Thoracic aorta (tissue), 2 donors: ENCODE measurements at places on chromosomes 16 and 17.

- H3K27ac ChIP-seq: no peak overlapping the region
- DNase-seq: no peak
- no peaks in the 10 kb centered on the region for H3K4me1 ChIP-seq
- H3K4me3 ChIP-seq: no peak overlapping the region
- H3K27me3 ChIP-seq: no peaks in the 10 kb centered on the region
- no peaks in the 10 kb centered on the region for H3K36me3 ChIP-seq
Measured at GRCh38 chr17:63075969-63076368, 109.9 kb downstream of the TANC2 start.

DNA sequence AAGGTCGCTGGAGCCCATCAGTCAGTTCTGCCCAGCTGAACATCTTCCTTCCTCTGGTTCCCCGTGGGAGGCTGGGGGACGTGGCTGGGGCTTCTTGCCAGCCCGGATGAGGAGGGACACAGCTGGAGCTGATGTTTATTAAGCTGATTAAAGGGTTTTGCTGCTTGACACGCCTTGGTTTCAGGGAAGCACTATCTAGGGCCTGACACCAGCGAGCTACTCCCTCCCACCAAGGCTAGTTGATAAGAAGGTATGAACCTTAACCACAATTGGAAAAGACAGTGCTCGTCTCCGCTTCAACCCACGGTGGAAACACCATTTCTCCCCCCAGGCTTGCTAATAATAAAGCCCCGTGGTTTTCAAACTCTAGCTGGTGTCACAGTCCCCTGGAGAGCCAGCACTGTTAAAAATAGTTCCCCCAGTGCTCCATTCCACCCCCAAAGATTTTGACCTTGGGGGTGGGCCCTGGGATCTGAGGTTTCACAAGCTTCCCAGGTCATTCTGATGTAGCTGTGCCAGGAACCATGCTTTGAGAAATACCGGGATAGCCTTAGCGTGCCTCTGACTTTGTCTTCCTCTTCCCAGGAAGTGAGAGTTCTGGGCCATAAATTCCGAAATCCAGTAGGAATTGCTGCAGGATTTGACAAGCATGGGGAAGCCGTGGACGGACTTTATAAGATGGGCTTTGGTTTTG, 5.5 kb downstream of the DHODH start:
- H3K27me3 ChIP-seq: no peaks in the 10 kb centered on the region
- no peaks in the 10 kb centered on the region for H3K4me1 ChIP-seq
- H3K36me3 ChIP-seq: peaks cover 3% of the 10 kb centered on the region
- no peak overlapping the region for H3K4me3 ChIP-seq
- no peak overlapping the region for H3K27ac ChIP-seq

DNA sequence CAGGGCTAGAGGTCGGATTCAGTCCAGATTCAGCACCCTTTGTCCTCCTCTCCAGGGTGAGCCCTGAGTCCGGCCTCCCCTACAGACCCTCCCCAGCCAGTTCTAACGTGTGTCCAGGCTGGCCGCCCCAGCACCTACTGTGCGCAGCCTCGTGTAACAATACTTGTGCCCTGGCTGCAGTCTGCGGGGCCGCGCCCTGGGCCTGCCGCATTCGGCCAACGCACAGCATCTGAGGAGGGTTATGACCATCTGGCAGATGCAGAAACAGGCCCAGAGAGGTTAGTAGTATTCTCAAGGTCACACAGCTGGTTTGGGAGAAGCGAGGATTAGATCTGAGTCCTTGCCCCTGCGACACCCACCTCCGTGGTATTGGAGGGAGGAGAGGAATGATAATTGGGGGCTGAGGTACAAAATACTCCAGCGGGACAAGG, 968 bp downstream of the RIPOR1 start:
- H3K36me3 ChIP-seq: no peaks in the 10 kb centered on the region
- H3K4me1 ChIP-seq: peaks cover 44% of the 10 kb centered on the region
- H3K27ac ChIP-seq: peak overlapping the region; percentile 94
- DNase-seq: no peak

DNA sequence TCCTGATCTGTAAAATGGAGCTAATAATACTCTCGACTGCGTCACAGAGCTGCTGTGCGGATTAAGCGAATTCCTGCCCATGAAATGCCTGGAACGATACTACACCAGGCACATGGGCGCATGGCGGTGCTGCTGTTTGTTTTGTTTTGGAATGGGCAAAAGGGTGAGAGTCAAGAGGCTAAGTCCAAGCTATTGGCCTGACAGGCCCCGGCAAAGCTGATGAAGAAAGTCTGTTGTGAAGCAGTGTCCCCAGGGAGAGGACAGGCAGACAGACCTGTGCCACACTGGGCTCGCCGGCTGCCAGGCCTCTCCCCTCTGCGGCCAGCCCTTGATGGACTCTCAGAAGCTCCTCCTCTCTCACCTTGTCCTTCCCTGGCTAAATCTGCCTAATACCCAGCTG, 31.3 kb upstream of the RASD1 start:
- no peaks in the 10 kb centered on the region for H3K4me1 ChIP-seq
- H3K27ac ChIP-seq: no peak overlapping the region
- no peaks in the 10 kb centered on the region for H3K27me3 ChIP-seq

- no peak for DNase-seq
- no peaks in the 10 kb centered on the region for H3K4me1 ChIP-seq
- no peak overlapping the region for H3K4me3 ChIP-seq
- no peak overlapping the region for H3K27ac ChIP-seq
Measured at GRCh38 chr16:88731699-88732098, 25.4 kb downstream of the CTU2 start.

DNA sequence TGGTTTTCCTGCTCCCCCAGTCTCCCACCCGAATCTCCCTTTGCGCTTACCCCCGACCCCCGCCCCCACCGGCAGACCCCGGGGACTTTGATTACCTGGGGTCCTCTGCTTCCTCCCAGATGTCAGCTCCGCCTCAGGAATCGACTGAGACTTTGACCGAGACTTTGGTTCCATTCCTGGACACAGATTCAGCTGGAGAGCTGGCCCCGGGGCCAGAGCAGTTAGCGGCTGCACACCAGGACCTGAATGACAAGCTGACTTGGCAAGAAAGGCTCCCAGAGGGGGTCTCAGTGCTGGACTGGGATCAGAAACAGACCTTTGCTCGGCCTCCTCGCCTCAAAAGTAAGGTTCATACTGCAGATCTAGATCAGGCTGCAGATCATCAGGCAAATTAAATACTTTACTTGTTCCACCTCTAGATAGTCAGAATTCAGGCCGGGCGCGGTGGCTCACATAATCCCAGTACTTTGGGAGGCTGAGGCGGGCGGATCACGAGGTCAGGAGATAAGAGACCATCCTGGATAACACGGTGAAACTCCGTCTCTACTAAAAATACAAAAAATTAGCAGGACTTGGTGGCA, 60.3 kb upstream of the FBXO47 start:
- no peaks in the 10 kb centered on the region for H3K36me3 ChIP-seq
- no peaks in the 10 kb centered on the region for H3K27me3 ChIP-seq
- no peak overlapping the region for H3K27ac ChIP-seq
- no peak for DNase-seq

GRCh38 chr17:8080208-8080798, 7.2 kb downstream of the ALOX12B start:
- no peaks in the 10 kb centered on the region for H3K36me3 ChIP-seq
- H3K4me3 ChIP-seq: peak overlapping the region; percentile 72
- peaks cover 3% of the 10 kb centered on the region for H3K4me1 ChIP-seq
- DNase-seq: no peak
- peaks cover 6% of the 10 kb centered on the region for H3K27me3 ChIP-seq

DNA sequence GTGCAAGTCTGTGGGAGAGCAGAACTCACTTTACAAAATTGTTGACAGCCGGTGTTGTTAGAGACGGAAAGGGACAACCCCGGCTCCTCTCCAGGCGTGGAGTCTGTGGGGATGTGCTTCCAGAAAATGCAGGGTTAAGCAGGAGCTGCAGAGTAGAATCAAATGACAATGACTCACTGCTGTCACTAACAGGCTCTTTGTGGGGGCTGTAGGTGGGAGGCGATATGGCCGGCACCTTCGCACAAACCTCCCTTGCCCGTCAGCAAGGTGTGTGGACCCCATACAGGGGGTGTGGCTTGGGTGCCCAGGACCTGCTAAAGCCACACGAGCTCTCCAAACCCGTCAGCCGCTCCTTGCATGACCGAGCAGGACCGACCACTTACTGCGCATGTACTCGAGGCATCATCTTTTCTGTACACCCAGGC, 5.8 kb downstream of the PDK2 start:
- no peaks in the 10 kb centered on the region for H3K27me3 ChIP-seq
- no peak overlapping the region for H3K27ac ChIP-seq
- H3K4me3 ChIP-seq: no peak overlapping the region
- H3K36me3 ChIP-seq: peaks cover 38% of the 10 kb centered on the region
- no peak for DNase-seq

DNA sequence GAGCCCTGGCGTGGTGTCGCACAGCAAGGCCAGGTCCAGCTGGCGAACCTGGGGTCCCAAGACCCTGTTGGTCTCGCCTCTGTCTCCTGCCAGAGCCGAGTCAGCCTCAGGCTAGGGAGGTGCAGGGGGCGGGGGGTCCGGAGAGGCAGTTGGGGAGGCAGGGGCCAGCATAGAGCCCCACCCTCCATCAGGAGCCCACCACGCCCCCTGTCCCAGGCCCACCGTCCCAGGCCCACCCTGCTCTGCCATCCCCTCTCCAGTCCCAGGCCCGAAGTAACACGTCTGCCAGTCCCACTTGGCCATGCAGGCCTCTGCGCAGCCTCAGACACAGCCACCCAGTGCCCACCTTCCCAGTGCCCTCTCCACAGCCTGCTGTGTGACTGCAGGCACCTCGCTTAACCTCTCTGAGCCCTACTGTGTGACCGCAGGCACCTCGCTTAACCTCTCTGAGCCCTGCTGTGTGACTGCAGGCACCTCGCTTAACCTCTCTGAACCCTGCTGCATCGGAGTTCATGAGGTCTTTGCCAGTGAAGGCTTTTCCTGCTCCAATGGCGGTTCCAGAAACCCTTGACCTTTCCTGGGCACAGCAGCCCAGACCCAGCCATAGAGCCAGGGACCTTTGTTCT, 29.3 kb downstream of the ZNF469 start:
- no peaks in the 10 kb centered on the region for H3K4me1 ChIP-seq
- H3K27me3 ChIP-seq: no peaks in the 10 kb centered on the region
- no peak for DNase-seq

GRCh38 chr17:75498726-75499213, 16.6 kb downstream of the CASKIN2 start:
- peaks cover 56% of the 10 kb centered on the region for H3K36me3 ChIP-seq
- no peaks in the 10 kb centered on the region for H3K27me3 ChIP-seq
- H3K4me1 ChIP-seq: peaks cover 5% of the 10 kb centered on the region
- no peak for DNase-seq
- no peak overlapping the region for H3K4me3 ChIP-seq

DNA sequence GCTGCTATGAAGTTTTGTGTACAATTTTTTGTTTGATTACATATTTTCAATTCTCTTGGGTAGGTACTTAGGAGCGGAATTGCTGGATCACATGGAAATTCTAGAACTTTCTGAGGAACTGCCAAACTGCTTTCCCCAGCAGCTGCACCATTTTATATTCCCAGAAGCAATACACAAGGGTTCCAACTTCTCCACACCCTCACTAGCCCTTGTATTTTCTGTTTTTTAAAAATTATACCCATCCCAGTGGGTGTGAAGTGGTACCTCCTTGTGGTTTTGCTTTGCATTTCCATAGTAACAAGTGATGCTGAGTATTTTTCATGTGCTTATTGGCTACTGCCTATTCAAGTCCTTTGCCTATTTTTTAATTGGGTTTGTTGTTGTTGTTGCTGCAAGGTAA, 20.9 kb downstream of the NACA2 start:
- H3K27ac ChIP-seq: no peak overlapping the region
- DNase-seq: no peak
- no peaks in the 10 kb centered on the region for H3K4me1 ChIP-seq
- no peaks in the 10 kb centered on the region for H3K36me3 ChIP-seq

GRCh38 chr17:19629449-19629848, 19.1 kb upstream of the ALDH3A2 start:
- DNase-seq: no peak
- H3K27ac ChIP-seq: no peak overlapping the region
- H3K27me3 ChIP-seq: no peaks in the 10 kb centered on the region
- no peaks in the 10 kb centered on the region for H3K36me3 ChIP-seq

- H3K4me3 ChIP-seq: no peak overlapping the region
- no peak for DNase-seq
- H3K4me1 ChIP-seq: no peaks in the 10 kb centered on the region
Measured at GRCh38 chr17:55540414-55541091, 29.3 kb upstream of the SMIM36 start.

DNA sequence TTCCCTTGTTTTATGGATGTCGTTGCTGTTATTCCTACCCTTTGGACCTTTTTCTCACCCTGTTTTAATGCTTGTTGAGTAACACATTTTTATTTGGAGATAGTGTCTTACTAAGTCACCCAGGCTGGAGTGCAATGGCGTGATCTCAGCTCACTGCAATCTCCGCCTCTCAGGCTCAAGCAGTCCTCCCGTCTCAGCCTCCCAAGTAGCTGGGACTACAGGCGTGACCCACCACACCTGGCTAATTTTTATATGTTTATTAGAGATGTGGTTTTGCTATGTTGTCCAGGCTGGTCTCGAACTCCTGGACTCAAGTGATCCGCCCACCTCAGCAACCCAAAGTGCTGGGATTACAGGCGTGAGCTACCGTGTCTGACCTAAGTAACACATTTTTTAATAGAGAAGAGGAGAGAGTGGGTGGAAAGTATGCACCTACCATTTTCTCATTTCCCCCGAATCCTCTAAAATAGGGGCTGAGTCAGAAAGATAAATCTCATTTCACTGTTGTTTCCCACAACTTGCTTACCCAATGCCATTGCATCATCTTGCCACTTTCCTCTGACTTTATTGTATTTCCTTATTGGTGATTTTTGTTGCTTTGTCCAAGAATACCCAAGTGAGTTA, 7.0 kb downstream of the DHX40 start:
- H3K4me3 ChIP-seq: no peak overlapping the region
- H3K4me1 ChIP-seq: peaks cover 1% of the 10 kb centered on the region
- no peak overlapping the region for H3K27ac ChIP-seq
- peaks cover 6% of the 10 kb centered on the region for H3K36me3 ChIP-seq
- H3K27me3 ChIP-seq: no peaks in the 10 kb centered on the region
- no peak for DNase-seq

DNA sequence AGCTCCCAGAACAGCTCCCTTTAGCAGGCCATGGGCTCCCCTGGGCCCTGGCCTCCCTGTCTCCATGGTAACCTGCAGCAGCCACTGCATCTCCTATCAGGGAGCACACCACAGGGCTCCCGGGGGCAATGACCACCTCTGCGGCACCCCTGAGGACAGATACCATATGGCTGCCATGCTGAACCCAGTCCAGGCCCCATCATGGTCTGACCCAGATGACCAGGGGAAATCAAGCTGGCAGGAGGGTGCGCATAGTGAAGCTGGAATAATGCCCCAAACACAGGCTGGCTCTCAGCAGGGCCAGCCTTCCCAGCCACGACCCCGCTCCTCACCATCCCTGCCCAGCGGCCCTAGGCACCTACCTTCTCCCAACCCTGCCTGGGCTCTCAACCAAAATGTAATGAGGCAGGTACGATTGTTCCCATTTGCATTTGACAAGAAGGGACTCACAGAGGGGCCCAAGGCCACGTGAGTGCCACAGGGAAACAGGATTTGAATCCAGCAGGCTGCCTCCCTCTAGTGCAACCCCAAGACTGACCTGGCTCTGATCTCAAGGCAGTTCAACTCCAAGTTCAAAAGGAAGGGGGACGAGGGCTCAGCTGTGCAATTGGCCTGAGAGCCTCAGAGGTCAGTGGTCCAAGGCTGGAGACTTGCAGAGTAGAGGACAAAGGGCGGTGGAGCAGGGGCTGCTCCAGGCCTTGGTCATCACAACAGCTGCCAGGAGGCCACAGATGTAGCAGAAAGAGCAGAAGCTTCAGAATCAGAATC, 2.4 kb downstream of the RUNDC3A start:
- no peak overlapping the region for H3K27ac ChIP-seq
- no peak for DNase-seq
- no peak overlapping the region for H3K4me3 ChIP-seq
- no peaks in the 10 kb centered on the region for H3K36me3 ChIP-seq
- H3K27me3 ChIP-seq: no peaks in the 10 kb centered on the region

- H3K4me3 ChIP-seq: peak overlapping the region; percentile 98
- peak overlapping the region; percentile 91 for H3K27ac ChIP-seq
- DNase-seq: no peak
- H3K4me1 ChIP-seq: peaks cover 36% of the 10 kb centered on the region
Measured at GRCh38 chr17:4144422-4144747, 1.4 kb downstream of the CYB5D2 start.
